ENCODE measurements at places on chromosomes 1 and 21. TPM values are rescaled to one million over a fixed set of nuclear protein-coding genes. Genes with fewer than 3 reads are reported as not detected.

GRCh38 chr1:97849345-97850340, 71.2 kb downstream of the DPYD start:
- no peak for DNase-seq

DNA sequence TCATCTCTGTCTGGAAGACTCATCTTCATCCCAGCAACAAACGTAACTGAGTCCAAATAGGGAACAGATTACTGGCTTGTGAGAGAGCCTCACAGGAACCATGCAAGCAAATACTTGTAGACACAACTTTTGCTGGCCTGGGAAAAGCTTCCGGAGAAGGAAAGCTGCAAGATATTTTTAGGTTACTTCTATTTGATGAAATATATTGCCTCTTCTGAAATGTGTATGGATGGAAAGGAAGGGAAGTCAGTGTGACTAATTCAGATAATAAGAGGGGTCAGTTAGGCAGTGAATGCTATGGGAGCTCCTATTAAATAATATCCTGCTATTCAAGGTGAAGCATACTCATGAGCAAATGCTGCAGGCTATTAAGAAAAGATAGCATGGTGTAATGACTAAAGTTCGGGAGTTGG, 20.4 kb upstream of the FGGY start:
- no peak for DNase-seq

The OLIG2 gene
- not detected for total RNA-seq

The UQCRHL gene
- total RNA-seq = 3.4 TPM

All from OCI-LY7 (cell line).